Fibroblast of lung (primary cell): ENCODE measurements at places on chromosomes 12 and 14. TPM values are rescaled to one million over a fixed set of nuclear protein-coding genes. Genes with fewer than 3 reads are reported as not detected.

DNA sequence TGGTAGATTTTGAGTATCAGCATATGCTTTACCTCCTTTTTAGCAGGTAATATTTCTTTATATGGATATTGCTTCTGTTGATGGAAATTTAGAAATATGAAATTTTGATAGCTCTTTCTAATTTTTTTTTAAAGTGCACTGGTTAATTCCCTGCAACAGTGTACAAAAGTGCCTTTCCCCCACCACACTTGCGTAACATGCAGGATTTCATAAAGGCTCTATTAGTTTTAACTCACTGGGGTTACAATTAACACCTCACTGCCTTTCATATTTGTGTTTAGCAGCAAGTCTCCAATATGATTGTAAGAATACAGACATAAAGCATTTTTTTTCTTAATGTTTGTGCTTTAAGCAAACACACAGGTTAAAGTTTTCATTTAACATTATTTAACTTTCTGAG lies 25.6 kb downstream of the MNAT1 start:
- no peak for DNase-seq

DNA sequence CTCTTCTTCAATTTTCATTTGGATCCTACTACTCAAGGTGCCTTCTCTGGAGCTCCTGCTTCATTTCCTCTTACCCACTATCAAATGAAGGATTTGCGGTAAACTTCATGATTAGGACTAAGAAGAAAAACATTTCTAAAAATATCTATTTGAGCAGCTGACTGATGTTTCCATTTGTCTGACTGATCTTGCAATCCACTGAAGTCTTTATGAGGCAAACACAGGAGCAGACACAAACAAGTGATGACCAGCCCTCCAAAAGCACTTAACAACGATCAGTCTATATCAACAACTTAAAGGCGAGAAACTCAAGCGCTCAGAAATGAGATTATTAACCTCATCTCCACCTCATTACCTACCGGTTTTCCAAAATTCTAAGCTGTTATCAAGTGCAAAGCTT lies 26.2 kb downstream of the OSBPL8 start:
- no peak for DNase-seq

Gene PRR4
- 0.66 and 0.77 TPM in 2 replicates for total RNA-seq

GRCh38 chr12:23055004-23055403 lies 430.0 kb downstream of the ETNK1 start:
- peak; percentile 15 for DNase-seq

DNA sequence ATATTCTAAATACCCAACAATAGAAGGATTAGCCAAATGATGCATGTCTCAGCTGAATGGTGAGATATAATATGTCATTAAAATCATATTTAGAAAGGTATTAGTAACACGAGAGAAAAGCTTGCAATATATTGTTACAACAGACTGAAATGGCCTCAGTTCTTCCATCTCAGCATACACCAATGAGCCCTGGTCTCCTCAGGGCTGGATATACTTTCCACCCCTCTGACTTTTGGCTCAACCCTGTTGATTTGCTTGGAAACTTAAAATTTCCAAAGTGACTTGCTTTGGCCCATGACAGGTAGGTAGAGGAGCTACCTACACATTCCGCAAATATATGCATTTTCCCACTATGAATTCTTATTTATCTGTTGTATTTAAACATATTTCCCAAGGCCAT lies 908.1 kb upstream of the TMEM132C start:
- no peak for DNase-seq

- DNase-seq: peak; percentile 59
These were observed 345.0 kb downstream of the LRIG3 start for GRCh38 chr12:58575256-58575655.

GRCh38 chr12:27592548-27592947 lies 68.5 kb downstream of the PPFIBP1 start:
- peak; percentile 66 for DNase-seq

- peak; percentile 83 for DNase-seq
These were observed 8.4 kb downstream of the PITPNM2 start for GRCh38 chr12:123142518-123142840.

Gene FBLN5
- total RNA-seq: 13.4 and 33.4 TPM in 2 replicates

Gene TEX52
- total RNA-seq: not detected in 2 replicates

Gene KLHDC1
- 5.4 and 5.8 TPM in 2 replicates for total RNA-seq

DNA sequence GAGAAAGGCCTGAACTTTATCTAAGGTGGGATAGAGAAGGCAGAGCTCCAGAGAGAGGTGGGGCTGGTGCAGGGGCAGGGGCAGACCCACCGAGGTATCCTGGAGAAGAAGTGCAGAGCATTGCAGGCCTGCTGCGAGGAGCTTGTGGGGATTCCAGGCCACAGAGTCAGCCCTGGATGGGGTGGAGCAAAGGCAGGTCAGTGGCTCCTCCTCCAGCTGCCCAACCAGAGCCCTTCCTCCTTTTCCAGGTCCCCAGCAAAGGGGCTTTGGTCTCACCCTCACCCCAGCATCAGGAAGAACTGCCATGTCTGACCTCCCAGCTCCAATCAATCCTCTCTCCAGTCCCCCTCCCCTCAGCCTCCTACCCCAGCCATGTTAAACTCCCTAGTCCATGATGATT lies 19.8 kb upstream of the ZNF740 start:
- DNase-seq: no peak

Gene TRIM9
- 0.50 and 0.51 TPM in 2 replicates for total RNA-seq

- DNase-seq: peak; percentile 68
These were observed 1.7 kb downstream of the TNFRSF1A start for GRCh38 chr12:6340032-6340638.

DNA sequence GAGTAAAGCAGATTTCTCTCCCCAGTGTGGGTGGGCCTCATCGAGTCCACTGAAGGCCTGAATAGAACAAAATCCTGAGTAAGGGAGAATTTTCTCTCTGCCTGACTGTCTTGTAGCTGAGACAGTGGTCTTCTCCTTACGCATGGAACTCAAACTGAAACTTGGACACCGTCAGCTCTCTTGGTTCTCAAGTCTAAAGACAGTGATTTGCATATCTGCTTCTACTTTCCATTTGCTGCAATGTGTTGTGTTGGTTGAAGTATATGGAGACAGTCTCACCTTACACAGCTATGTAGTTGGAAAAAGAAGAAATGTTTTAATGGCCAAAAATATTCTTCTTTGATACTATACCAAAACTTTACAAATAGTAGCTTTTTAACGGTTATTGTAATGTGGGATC lies 160.2 kb upstream of the LMNTD1 start:
- no peak for DNase-seq

Gene LIN7A
- total RNA-seq: 9.5 and 22.8 TPM in 2 replicates

DNA sequence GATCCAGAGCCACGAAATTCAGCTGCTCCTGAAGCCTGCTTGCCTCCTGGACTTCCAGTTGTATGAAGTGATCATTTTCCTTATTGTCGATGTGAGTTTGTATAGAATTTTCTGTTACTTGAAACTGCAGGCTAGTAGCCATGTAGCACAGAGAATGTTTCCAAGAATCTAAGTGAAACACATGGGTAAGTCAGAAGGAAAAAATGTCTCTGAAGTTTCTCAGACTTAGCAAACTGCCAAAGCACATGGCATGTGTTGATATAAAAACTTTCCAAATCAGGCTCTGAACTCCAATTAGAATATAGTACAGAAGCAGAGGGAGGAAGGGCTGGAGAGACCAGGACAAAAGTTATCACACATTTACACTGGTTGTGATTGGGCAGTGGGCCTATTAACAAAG lies 9.8 kb upstream of the PCNX1 start:
- DNase-seq: peak; percentile 87

DNA sequence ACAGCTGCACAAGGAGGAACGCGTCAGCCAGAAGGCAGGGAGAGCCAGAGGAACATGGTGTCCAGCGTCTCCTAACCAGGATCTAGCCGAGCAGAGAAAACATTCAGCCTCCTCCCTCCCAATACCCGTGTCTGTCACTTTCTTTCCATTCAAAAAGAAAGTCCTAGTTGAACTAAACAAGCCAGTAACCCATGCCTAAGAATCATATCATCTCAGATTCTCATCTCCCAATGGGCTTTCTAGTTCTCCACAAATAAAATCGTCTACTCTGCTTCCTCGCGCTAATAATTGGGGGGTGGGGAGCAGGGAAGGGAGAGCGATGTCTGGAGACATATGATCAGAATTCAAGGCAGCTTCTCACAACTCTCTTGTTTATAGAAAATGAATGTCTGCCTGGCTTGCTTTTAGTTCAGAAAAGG lies 7.4 kb downstream of the NKX2-1 start:
- DNase-seq: no peak

Gene HOXC13
- total RNA-seq: not detected in 2 replicates

GRCh38 chr14:76644855-76645518 lies 116.3 kb upstream of the VASH1 start:
- DNase-seq: peak; percentile 15

Gene NTN4
- 8.2 and 28.6 TPM in 2 replicates for total RNA-seq

GRCh38 chr14:61761557-61761956 lies 663 bp upstream of the SNAPC1 start:
- DNase-seq: no peak

Gene SRRM4
- total RNA-seq: not detected in 2 replicates

- no peak for DNase-seq
These were observed 10.9 kb upstream of the OTUB2 start for GRCh38 chr14:94015223-94015622.

- peak; percentile 61 for DNase-seq
These were observed 54.4 kb upstream of the KCNA1 start for GRCh38 chr12:4855121-4855924.

GRCh38 chr14:99716091-99716849 lies 32.2 kb downstream of the CYP46A1 start:
- no peak for DNase-seq

Gene GARIN6
- total RNA-seq: not detected in 2 replicates

GRCh38 chr14:72771561-72771960 lies 122.3 kb downstream of the DPF3 start:
- DNase-seq: no peak

Gene GOLT1B
- 38.8 and 41.3 TPM in 2 replicates for total RNA-seq

GRCh38 chr14:24883576-24883975 lies 166.4 kb downstream of the STXBP6 start:
- no peak for DNase-seq

Gene KLRD1
- total RNA-seq: 0.17 and 0.26 TPM in 2 replicates

DNA sequence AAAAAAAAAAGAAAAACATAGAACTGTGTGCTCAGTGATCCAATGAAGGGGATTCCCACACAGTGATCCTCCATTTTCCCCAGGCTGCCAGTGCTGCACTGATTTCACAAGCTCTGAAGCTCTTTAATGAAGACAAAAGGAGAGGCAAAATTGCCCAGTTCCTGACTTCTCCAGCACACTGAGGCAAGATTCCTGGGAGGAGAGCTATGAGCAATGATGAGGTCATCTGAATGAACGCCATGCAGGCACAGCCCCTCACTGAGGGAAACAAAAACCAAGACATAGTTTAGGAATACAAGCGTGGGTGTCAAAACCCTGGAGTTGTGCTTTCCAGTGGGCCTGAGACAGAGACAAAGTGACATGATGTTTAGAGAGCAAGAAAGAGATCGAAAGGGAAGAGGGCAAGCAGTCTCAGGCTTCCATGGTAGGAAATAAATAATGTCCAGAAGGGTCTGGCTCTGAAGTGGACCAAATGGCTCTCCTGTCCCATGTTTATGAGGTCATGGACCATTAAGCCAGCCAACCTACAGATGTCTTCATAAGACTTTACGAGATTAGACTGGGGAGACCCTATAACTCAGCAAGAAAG lies 40.9 kb upstream of the SMUG1 start:
- DNase-seq: peak; percentile 98

DNA sequence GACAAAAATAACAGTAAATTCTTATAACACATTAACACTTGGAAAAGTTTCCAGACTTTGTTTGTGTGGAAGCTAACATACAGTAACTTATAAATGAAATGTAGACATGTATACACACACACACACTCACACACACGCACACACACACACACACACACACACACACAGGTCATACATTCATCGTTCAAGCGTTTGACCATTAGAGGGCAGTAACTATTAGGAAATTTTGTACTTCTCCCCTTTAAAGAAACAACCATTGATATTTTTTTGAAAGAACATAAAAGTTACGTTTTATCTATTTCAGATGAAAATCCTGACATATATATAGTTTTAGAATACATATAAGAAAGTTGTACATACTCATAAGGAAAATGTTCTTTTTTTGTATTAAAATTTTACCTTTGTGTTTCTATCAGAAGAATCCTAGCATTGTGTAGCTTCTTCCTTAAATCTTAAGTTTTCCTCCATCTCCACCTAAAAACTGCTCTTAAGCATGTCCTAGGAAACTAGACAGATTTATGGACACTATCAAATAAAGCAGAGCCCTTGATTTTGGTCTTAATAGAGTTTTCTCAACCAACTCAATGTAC lies 29.0 kb downstream of the PTPRQ start:
- peak; percentile 78 for DNase-seq

DNA sequence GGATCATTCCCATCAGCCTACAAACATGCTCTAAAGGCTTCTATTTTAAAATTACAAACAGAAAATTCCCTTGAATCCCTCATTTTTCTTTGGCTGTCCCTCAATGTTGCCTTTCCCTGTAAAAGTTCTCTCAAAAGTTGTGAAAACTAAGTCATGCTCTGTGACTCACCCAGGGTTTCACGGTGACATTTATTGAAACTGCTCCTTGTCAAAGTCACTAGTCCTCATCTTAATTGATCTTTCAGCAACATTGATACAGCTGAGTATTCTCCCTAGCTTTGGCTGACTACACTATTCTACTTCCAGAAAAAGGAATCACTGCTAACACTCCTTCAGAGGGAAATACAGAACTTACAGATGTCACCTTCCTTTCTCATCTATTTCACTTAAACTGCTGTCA lies 65.7 kb downstream of the ASCL4 start:
- DNase-seq: no peak

DNA sequence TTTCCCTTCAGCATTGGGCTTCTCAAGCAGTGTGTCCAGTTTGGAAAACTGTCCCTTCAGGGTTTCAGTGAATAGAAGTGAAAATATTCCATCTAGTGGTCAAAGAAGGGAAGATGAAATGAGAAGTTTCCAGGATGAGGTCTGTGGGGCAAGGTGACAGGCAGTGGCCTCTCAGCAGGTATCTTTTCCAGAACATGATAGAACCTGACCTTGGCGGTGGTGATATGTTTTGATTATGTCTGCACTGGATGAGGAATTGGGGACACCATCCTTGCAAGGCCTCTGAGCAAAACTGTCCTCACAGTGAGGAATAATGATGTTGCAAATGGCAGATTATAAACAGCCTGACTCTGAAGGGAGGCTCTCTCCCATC lies 4.7 kb downstream of the GPX2 start:
- no peak for DNase-seq

GRCh38 chr12:39327965-39328364 lies 115.0 kb downstream of the KIF21A start:
- no peak for DNase-seq

DNA sequence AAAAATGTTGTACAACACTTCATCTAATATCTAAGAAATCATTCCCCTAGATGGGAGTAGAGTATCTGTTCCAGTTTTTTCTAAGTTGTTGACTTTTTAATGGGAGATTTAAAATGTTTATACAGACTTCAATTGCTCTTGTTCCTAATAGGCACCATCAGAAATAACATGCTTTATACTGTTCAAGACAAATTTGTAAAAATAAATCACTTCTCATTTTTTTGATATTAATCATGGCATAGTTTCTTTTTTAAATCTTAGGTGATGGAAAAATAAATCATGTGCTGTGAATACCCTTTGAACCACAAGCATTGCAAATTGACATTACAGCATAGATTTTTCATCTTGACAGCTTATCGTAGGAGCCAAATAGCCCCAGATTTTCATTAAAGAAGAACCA lies 473.5 kb upstream of the MGAT4C start:
- DNase-seq: peak; percentile 57

Gene SLC22A17
- total RNA-seq: 16.4 and 23.1 TPM in 2 replicates

- no peak for DNase-seq
These were observed 263.8 kb downstream of the DIO2 start for GRCh38 chr14:79947440-79948054.
